ENCODE measurements at places on chromosomes 6 and 20.

- DNase-seq: no peak
Observed at GRCh38 chr6:166024252-166024651, 143.4 kb downstream of the TBXT start.

- DNase-seq: no peak
Observed at GRCh38 chr6:48098923-48099322, 12.1 kb downstream of the PTCHD4 start.

GRCh38 chr6:108168501-108169463 lies 3.0 kb downstream of the NR2E1 start:
- no peak for DNase-seq

- DNase-seq: no peak
Observed at GRCh38 chr20:38216746-38217595, 43.6 kb downstream of the KIAA1755 start.

DNA sequence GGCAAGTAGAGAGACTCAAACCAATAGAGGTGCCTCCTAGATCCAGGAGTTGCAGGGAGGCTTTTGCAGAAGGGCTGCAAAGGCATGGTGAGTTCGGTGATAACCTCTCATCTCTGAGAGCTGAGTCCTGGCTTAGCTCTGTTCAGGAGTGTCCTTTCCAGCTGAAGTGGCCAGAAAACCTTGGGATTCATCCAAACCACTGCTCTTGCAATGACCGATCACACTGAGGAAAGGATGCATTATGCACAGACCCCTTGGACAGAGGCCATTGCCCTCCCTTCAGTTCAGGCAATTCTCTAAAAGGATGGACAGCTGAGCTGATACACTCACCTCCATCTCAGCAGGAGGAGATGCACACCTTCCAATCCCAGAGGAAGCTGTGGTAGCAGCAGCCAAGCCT lies 158.8 kb upstream of the ENPP5 start:
- DNase-seq: no peak

- DNase-seq: no peak
Observed at GRCh38 chr6:53269827-53270226, 78.9 kb downstream of the ELOVL5 start.

- no peak for DNase-seq
Observed at GRCh38 chr20:35176132-35176531, 4.3 kb downstream of the PROCR start.

DNA sequence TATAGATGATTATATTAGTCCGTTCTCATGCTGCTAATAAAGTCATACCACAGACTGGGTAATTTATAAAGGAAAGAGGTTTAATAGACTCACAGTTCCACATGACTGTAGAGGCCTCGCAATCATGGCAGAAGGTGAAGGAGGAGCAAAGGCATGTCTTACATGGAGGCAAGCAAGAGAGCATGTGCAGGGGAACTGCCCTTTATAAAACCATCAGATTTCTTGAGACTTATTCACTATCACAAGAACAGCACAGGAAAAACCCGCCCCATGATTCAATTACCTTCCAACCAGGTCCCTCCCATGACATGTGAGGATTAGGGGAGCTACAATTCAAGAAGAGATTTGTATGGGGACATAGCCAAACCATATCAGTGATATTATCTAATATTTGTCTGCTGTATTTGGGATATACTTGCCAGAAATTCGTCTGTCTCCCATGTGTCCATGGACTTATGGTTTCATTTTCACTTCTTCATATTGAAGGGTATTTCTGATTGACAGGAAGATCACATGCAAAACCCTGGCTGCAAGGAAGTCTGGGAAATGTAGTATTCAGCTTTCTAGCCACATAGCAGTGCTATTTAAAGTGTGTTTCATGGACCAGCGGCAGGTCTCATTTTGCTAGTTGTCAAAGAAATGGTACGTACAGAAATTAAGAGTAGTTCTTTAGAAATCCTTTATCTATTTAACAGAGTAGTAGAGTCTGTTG lies 50.5 kb upstream of the PAK5 start:
- DNase-seq: no peak

DNA sequence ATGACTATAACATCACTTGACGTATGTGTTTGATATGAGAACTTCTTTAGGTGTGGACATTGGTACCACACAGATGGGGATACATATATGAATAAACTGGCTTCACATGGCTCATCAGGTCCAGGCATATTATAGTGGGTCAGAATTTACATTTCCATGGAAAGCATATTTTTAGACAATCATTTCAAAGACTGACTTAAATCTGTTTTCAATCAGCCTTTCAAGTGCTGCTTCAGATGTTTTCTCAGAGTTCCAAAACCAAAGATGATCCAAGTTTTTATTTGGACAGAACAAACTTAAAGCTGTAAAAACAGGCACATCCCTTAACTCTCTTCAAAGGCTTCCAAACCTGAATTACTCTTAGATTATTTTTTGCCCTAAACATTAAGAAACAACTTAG lies 88.1 kb downstream of the PRSS35 start:
- no peak for DNase-seq

GRCh38 chr6:91730710-91731109 lies 1143.8 kb upstream of the MAP3K7 start:
- DNase-seq: no peak

DNA sequence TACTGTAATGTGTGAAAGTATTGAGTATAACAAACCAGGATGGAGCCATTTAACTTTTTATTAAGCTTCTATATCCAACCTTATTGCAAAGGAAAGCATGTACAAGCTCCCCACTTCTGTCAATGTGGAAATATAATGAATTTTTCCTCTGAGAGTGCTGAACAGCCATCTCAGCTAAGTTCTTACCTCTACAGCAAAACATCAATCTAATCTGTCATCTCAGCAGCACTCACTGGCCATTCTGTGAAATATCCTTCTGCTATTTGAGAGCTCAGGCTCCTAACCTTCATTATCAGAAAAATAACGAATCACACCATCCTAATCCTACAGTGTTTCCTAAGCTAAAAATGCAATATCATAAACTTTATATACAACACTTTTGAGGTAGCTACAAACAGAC lies 194.0 kb upstream of the RNF217 start:
- no peak for DNase-seq

DNA sequence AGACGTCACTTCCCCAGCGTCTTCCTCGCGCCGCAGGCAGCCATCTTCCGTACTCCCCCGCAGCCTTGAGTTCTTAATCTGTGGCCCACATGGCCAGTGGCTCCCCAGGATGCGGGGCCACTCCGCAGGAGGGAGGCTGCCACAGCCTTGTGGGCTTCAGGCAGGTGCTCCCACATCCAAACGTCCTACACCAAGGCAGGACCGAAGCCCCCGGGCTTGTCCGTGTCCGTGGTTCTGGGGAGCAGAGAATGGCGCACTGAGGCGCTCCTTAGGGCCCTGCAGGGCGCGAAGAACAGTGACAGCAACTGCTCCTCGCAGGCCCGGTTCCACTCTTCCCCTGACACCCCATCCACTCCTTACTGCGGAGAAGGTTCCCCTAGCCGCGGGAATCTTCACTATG lies 755.8 kb downstream of the PRIM2 start:
- DNase-seq: no peak

DNA sequence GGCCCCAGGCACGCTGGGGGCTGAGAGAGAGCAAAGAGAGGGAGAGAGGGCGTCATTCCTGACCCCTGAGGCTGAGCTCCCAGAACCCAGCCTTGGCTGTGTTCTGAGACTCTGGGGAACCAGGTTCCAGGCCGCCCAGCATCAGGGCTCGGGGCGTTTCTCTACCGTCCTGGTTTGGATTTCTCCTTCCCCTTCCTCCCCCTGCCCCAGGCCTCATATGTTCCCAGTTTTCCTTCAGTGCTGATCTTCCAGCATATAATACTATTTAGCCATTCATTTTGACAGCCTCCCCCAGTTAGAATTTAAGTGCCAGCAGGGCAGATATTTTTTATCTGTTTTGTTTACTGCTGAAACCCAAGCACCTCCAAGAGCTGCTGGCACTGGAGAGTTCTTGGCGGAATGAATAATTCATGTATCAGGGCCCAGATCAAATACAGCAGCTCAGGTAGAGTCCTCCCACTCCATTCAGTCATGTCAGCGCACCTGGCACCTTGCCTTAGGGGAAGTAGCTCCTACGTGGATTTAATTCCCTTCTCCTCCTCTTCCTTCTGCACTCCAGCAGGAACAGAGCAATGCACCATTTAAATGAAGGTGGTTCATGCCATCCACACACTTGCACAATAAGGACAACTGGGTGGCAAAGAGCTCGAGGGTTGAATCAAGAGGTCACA lies 23.4 kb upstream of the FRMD1 start:
- DNase-seq: no peak

GRCh38 chr20:37575884-37576283 lies 48.2 kb upstream of the BLCAP start:
- no peak for DNase-seq

- no peak for DNase-seq
Observed at GRCh38 chr6:97423190-97423589, 140.2 kb upstream of the MMS22L start.

- no peak for DNase-seq
Observed at GRCh38 chr6:31734247-31734820, 2.0 kb downstream of the CLIC1 start.

GRCh38 chr20:38095017-38095686 lies 61.6 kb downstream of the RPRD1B start:
- no peak for DNase-seq

DNA sequence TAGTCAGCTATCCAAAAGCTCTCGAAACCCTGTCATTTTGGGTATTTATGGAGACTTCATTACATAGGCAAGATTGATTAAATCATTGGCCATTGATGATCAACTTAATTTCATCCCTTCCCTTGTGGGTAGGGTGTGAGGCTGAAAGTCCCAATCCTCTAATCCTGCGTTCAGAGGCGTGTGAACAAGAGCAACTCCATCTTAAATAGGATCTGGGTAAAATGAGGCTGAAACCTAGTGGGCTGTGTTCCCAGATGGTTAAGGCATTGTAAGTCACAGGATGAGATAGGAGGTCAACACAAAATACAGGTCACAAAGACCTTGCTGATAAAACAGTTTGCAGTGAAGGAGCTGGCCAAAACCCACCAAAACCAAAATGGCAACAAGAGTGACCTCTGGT lies 641.7 kb upstream of the GJE1 start:
- DNase-seq: no peak

- no peak for DNase-seq
Observed at GRCh38 chr6:118704915-118705314, 53.5 kb upstream of the CEP85L start.

GRCh38 chr6:14063756-14064155 lies 53.8 kb upstream of the CD83 start:
- DNase-seq: no peak

DNA sequence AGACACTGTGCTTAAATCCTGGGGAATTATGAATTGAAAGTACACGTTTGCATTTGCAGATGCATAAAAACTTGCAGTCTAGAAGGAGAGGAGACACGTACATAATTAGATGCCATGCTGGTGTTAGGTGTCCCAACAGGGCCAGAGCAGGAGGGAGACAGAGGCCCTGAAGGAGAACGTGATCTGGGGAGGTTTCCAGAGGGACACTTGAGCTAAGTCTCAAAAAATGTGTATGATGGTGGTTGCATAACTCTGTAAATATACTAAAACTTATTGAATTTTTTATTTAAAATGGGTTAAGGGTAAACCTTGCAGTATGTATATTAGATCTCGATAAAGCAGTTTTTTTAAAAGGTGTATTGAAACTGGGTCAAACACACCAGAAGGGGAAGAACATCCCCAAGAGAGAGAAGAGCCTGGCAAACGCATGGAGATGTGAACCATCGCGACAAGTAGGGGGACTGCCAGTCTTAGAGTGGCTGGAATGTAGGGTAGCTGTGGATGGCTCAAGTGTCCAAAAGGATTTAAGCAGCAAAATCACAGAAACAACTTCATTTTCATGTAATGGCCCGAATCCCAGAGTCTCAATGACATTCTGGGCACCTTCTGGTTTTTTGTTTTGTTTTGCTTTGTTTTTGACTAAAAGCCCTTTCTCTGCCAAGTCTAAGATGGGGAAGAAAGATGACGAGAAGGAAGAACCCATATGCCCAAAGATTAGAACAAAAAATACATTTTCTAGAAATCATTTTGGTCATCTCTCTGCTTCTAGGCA lies 15.3 kb downstream of the TRAF3IP2 start:
- no peak for DNase-seq

DNA sequence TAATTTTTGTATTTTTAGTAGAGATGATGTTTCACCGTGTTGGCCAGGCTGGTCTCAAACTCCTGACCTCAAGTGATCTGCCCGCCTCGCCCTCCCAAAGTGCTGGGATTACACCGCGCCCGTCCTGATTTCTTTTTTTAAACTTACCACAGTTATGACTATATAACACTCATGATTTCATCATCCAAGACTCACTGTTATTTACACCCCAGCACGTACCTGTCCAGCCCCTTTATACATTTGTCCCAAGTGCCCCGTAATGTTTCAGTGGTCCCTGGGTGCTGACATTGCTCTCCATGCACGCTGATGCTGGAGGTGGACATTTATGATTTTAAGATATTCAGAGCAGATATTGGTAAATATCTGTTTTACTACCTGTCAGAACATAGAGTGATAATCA lies 219.9 kb upstream of the GMDS start:
- DNase-seq: no peak

GRCh38 chr20:7596541-7596940 lies 343.7 kb downstream of the HAO1 start:
- DNase-seq: no peak

GRCh38 chr6:153449279-153449678 lies 318.2 kb upstream of the RGS17 start:
- no peak for DNase-seq

DNA sequence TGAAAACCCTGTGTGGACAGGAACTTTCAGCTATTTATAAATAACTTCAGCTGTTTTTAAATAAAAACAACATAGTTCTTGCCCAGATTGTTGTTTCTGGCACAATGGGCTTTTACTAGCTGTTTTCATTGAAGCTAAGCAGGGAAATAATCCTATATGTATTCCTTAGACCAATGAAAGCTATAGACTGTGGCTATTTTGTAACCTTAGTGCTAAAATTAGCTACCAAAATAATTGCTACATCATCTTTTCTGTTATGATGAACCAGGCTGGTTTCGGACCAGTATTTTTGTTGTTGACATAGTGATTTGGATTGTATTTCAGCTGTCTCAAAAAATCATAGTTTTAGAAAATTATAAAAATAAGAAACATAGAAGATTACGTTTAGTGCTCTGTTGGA lies 13.7 kb downstream of the PHF3 start:
- DNase-seq: no peak

DNA sequence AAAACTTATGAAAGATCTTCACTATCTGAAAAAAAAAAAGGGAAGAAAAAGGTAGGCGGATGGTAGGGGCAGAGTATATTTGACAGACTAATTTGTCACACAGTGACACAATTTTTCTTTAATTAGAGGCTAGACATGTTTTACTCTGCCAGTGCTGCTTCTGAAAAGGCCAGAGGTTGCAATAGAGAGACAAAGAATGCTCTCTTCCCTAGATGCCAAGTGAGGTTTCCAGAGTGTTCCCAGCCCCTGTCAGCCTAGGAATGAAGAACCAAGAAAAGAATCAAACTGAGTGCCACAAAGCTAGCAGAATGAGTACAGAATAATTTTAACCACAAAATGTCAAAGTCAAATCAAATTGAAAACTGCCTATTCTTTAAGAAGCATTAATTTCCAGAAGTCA lies 13.0 kb downstream of the PNISR start:
- DNase-seq: no peak

Measured in activated T-cell treated with anti-CD3 and anti-CD28 coated beads, Interleukin-2, amount 50 U/mL, for 1 hour (primary cell).